Occipital lobe (tissue), 3 donors: ENCODE measurements at places on chromosomes 16 and 17. TPM values are rescaled to one million over a fixed set of nuclear protein-coding genes. Genes with fewer than 3 reads are reported as not detected.

The HBA2 gene
- 614 TPM for total RNA-seq

The SMTNL2 gene
- total RNA-seq: 3.7 TPM

The HS3ST3B1 gene
- total RNA-seq: 1.6 TPM

The NEUROD2 gene
- total RNA-seq: 70.3 TPM

The LITAFD gene
- total RNA-seq: not detected

GRCh38 chr16:22323959-22324786 lies 27.0 kb downstream of the POLR3E start:
- no peak for DNase-seq

DNA sequence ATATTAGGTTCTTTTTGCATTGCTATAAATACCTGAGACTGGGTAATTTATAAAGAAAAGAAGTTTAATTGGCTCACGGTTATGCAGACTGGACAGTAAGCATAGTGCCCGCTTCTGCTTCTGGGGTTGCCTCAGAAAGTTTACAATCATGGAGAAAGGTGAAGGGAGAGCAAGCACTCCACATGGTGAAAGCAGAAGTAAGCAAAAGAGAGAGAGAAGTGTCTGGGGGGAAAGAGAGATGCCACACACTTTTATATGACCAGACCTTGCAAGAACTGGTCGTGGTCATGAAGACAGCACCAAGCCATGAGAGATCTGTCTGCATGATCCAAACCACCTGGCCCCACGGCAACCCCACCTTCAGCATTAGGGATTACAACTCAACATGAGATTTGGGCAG lies 45.4 kb downstream of the KCNJ16 start:
- no peak for DNase-seq

DNA sequence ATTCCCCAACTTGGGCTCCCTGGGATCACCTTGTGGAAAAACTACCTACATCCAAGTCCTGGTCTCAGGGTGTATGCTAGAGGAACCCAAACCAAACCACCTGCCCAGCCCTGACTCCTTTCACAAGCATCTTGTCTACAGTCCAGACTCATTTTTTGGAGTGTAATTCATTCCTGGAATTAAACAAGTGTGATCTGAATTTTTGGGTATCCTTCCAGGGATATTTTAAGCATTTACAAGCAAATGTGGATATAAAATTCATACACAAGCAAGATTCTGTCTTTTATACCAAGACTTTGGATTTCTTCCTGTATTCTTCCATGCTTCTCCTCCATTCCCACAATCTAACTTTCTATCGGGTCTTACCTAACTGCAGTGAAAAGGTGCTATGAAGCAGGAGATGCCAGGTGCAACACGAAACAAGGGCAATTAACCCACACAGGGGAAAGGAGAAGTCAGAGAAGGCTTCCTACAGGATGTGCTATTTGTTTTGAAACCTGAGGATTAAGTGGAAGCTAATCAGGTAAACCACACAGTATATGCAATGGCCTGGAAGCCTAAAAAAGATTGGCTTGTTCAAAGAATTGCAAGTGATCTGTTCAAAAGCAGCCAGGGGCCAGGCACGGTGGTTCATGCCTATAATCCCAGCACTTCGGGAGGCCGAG lies 417.2 kb upstream of the C16orf82 start:
- no peak for DNase-seq

DNA sequence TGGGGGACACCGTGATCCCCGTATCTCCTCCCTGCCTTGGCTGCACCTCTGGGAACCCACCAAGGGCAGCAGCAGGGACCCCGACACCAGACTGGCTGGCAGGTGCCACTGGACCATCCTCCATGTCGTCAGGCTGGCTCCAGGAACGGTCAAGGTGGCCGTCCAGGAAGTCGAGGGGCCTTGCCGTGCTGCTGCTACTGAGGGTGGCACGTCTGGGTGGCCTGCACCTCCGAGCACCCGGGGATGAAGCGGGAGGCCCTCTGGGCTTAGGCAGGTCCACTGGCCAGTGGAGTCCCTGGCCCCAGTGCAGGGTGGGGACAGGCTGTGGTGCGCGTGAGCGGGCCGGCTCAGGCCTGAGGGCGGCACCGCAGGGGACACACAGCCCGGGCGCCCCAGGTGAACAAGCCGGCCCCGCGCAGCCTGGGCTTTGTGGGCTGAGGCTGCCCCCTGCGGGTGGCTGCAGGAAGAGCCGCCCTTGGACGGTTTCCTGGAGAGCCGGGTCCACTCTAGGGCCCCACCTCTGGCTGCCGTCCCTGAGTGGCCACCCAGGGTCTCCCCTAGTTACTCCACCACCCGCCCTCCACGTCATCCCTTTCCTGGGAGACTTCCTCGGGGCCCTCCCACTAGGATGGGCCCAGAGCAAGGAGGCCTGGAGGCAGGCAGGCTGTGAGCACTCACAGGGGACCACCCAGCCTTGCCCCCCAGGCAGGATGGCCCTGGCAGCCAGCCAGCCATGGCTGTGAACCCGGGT lies 42.8 kb upstream of the ZC3H18 start:
- DNase-seq: no peak

DNA sequence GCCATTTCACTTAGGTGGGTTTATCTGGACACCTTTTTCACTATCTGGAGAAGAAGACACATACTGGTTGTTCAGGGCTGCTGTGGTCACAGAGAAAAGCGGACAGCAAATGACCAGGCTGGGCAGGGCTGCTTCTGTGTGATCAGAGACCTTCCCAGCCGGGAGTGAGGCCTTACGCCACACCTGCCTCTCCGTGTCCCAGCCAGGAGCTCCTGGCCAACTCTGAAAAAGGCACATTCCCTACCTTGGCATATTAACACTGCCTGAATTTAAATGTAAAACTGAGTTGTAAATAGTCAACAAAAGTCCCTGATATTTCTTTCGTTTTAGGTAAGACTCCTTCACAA lies 9.1 kb upstream of the SOST start:
- DNase-seq: no peak

- DNase-seq: no peak
Observed at GRCh38 chr17:50798424-50799288, 31.3 kb upstream of the ANKRD40CL start.
